GM23338 (cell line): ENCODE measurements at places on chromosomes 6 and 20. TPM values are rescaled to one million over a fixed set of nuclear protein-coding genes. Genes with fewer than 3 reads are reported as not detected.

GRCh38 chr6:116393430-116393829, 22.7 kb downstream of the DSE start:
- no peak for DNase-seq

GRCh38 chr6:40928307-40928706, 110.7 kb downstream of the UNC5CL start:
- DNase-seq = no peak

DNA sequence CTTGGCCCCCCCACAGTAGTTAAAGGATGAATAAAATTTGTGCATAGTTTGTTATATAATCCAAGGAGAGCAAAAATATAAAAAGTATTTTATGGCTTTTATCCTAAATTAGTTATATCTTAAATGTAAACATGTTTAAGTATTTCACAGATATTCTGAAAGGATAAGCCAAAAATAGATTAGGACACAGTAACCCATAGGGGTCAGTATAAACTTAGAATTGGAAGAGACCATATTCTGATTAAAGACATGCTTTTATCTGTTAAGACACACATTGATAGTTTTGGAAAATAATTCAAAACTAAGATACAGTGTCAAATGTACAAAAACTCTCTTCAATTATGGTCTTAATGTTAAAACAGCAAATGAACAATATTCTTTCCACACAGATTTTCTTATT, 4.5 kb upstream of the SERINC1 start:
- DNase-seq = peak; percentile 67

The CRISP2 gene
- 0.50 and 0.63 TPM in 2 replicates for total RNA-seq

GRCh38 chr6:107032051-107032450, 4.1 kb downstream of the MTRES1 start:
- no peak for DNase-seq

DNA sequence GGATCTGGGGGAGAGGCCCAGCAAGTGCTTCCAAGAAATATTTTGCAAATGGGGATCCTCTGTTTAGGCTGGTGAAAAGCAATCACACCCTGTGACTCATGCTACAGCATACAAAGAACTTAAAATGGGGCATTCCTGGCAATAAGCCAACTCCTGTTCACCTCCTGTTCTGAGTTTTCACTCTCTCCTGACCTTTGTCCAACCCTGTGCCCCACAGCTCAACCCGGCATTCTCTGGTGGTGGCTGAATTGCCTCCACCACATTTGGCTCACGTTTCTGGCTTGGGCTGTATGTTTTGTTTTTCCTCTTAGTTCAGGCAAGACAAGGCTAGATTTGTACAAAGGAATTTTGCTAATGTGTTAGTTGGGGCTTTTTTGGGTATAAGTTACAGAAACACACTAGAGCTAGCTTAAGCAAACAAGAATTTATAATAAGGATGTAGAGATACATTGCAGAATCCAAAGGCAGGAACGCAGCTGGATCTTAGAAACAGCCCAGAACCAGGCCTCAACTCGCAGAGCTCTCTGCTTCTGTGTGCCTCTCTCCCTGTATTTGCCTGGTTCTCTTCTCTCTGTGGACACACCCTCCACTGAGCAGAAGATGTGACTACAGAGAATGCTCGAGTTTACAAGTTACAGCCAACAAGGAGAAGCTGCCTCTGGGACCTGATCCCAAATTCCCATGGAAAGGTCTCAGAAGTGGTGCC, 9.4 kb downstream of the ABCC10 start:
- no peak for DNase-seq

- DNase-seq = no peak
These were observed 16.8 kb downstream of the SLC17A9 start for GRCh38 chr20:62969179-62969760.

The TMEM200A gene
- total RNA-seq = 22.7 and 24.8 TPM in 2 replicates

- no peak for DNase-seq
These were observed 214.8 kb downstream of the ZDHHC14 start for GRCh38 chr6:157595768-157596167.

DNA sequence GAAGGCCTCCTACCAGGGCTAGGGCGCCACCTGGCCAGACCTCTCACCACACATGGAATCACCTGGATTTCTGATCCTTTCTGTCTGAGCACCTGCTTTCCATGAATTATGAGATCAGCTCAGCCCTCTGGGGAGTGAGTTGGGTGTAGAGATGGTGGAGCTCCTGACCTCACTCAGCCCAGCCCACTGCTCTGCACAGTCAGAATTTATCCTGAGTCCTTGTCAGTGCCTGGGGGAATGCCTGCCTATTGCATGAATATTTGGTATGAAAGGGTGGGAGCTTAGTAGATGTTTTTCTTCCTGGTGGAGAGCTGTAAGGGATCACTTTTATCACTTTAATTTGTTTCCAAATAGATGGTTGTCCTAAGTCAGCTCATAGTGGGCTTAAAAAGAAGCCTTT, 47.5 kb downstream of the DTD1 start:
- no peak for DNase-seq

GRCh38 chr20:63552481-63553249, 1.3 kb upstream of the FNDC11 start:
- peak; percentile 68 for DNase-seq

DNA sequence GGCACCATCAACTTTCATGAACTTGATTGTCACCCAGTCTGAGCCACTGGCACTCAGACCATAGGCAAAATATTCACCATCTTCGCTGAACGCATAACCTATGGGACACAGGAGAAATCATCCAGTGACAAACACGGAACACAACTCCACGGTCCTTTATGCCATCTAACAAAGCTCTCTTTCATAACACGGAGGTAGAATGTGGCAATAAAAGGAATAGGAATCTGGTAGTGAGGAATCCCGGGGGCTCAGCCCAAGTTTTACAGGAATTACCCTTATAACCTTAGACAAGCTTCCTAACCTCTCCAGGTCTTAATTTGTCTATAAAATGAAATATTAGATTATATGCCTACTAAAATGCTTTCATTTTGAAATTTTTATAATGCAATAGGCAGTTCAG, 29.4 kb downstream of the PREP start:
- no peak for DNase-seq

The APOM gene
- total RNA-seq = 1.2 and 4.2 TPM in 2 replicates

The PPARD gene
- 8.7 and 9.7 TPM in 2 replicates for total RNA-seq

DNA sequence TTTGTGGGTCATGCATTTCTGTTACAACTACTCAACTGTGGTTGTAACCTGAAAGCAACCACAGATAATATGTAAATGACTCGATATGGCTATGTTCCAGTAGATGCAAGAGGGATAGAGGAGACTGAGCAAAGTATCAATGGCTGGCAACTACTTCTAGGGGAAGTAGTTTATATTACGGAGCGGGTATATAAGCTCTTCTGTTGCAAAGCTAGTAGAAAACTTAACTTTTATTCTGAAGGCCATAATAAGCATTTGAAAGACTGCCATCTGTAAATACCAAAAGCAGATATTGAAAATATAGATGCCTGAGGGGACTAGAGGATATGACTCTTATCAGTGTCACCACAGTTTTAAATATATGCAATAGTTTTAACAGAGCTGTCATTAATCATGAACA, 655.3 kb downstream of the PHF3 start:
- no peak for DNase-seq

DNA sequence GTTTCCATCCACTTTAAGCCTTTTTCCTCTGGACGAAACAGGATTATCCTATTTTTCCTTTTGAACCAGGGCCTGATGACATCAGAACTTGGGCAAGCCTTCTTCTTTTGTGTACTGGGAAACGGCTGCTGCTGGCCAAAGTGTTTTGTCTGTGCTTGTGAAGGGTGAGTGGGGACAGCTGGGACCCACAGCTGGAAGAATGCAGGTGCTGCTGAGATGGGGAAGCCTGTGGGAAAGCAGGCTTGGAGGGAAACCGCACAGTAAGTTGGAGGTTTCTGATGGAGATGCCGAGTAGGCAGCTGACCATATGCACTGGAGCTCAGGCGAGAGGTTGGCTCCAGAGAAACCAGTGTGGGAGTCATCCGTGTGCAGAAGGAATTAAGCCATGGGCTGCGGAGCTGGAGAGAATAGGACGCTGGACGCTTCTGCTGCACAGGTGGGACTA, 8.5 kb upstream of the PSMG4 start:
- DNase-seq = no peak

DNA sequence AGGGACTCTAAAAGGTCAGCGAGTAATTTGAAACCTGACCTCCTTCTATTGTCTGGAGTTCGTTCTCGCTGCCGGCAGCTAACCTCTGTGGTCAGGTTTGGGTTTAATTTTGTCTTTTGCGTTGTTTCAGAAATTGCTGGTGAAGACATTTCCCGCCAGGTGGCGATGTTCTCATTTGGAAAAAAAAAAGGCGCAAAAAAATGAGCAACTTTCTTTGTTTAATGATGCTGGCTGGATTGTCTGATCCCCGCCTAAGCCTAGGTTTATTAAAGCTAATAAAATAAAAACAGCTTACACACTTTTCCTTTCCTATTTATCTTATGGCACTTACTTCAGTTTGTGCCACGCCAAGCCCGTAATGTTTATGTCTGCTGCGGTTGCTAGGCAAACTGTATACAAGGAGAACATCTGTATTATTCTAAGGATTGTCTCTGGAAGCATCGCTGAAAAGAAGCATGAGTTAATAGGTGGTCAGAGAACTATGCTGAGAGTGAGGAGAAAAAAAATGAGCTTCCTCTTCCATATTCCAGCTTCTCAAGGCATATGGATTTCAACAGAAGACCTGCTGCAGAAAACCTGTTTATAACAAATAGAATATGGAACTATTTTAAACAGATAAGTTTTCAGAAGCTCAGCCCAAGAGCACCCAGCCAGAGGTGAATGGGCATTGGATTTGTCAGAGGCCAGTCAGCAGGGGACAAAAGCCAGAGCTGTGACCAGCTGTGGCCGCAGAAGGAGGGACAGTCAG, 205.7 kb downstream of the DOK5 start:
- peak; percentile 73 for DNase-seq

DNA sequence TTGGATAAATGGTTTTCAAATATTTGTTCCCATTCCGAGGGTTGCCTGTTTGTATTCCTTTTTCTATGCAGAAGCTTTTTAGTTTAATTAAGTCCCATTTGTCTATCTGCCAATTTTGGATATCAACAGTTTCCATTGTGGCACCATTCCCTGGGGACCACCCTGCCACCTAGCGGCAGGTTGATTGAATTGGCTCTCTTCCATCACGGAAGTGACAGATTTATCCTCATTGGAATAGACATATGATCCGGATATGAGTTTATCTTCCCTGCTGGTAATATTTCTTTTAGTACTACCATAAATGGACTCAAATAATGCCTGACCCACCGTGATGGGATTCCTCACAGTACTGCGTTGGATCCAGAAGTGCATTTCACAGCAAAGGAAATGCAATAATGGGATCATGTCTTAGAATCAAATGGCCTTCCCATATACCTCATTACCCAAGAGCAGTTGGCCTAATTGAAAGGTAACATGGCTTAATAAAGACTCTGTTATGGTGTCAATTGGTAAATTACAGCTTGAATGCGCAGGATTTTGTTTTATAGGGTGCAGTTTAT, 327.0 kb downstream of the BMP2 start:
- peak; percentile 65 for DNase-seq

The BMP2 gene
- 1.0 and 1.5 TPM in 2 replicates for total RNA-seq

GRCh38 chr20:408843-409696, 971 bp downstream of the RBCK1 start:
- DNase-seq = no peak
